ENCODE measurements at places on chromosomes 5 and 9.

GRCh38 chr9:132249690-132250089, 87.8 kb downstream of the NTNG2 start:
- DNase-seq: no peak

DNA sequence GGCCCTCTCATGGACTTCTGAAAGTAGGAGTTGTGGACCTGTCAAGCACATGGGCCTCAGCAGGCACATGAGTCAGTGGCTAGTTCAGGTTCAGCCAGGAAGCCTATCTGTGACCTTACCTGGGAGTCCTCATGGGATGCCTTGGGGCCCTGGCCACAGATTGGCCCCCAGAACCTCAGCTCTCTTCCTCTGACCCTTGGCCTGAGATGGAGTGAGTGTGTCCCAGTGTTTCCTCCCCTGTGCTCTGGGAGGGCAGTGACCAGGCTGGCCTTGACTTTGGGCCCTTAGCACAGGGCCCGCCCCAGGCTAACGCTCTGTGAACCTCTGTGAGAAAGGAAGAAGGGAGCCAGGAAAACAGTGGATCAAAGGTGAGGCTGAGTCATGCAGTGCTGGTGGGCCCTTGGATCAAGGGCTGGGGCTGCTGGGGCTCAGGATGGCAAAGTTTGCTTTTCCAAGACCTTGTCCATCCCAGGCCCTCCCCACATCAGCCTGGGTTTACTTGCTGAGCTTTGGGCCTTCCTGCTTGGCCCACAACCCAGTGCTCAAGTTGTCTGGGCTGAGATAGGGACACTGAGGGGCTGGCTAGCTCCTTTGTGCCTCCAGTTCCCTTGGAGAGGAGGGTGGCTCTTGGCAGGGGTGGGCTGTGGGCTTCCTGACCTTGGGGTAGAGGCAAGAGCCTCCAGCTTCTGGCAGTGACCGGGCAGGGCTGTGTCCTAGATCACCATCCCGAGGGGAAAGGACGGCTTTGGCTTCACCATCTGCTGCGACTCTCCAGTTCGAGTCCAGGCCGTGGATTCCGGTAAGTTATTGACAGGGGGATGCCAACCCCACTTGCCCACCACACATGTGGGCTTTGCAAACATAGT, 41.4 kb downstream of the RGS3 start:
- no peak for DNase-seq

DNA sequence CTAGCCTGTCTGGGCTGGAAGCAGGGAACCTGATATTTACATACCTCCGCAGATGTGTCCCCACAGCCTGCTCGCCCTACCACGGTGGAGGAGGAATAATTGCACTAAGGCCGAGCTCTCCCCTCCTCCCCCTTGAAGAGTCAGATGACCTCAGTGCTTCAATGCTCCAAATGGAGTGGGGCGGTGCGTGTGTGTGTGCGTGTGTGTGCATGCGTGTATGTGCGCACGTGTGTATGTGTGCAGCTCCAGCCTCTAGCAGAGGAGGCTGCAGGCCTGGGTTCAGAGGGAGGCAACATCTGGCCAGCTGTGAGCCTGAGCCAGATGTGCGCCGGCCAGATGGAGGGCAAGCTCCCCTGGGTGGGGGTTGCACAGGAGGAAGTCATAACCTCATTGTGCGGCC, 90.5 kb downstream of the NRG2 start:
- no peak for DNase-seq

GRCh38 chr9:254516-254915, 39.9 kb downstream of the DOCK8 start:
- no peak for DNase-seq

- DNase-seq: no peak
These were observed 1.6 kb upstream of the SPOCK1 start for GRCh38 chr5:137500615-137501225.

- DNase-seq: no peak
These were observed 60.7 kb downstream of the PARP8 start for GRCh38 chr5:50727149-50727496.

GRCh38 chr9:34379334-34380033, 2.8 kb upstream of the MYORG start:
- peak; percentile 83 for DNase-seq

DNA sequence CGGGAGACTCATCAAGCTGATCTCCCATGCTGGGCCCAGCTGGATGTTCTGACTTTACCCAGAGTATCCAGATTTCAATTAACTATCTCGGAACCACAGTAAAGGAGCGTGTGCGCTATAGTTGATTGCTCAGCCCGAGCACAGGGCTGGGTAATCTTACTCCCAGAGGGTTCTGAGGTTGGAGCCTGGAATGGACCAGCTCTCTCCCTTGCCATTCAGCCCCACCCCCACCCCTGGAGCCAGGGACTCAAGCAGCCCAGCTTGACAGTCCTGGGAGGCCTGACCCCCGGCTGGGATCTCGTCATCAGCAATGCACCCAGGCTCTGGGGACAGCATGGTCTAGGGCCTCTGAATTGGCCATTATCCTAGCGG, 23.7 kb upstream of the PTGES start:
- no peak for DNase-seq

- DNase-seq: no peak
These were observed 77.4 kb upstream of the ANXA1 start for GRCh38 chr9:73074176-73074708.

- DNase-seq: no peak
These were observed 212.9 kb downstream of the TRIM32 start for GRCh38 chr9:116900007-116900367.

DNA sequence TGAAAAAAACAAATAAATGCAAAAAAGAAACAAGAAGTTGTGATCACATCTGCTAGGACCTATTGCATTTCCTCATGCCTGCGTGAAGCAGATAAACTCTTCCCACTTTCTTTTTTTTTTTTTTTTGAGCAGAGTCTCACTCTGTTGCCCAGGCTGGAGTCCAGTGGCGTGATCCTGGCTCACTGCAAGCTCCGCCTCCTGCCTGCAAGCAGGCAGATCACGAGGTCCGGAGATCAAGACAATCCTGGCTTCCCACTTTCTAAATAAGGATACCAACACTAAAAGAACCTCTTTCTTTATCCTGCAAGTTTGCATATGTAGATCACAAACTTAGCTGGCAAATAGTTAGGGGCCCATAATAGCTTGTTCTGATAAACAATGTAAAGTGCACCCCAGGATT, 128.6 kb downstream of the ASTN2 start:
- DNase-seq: no peak

DNA sequence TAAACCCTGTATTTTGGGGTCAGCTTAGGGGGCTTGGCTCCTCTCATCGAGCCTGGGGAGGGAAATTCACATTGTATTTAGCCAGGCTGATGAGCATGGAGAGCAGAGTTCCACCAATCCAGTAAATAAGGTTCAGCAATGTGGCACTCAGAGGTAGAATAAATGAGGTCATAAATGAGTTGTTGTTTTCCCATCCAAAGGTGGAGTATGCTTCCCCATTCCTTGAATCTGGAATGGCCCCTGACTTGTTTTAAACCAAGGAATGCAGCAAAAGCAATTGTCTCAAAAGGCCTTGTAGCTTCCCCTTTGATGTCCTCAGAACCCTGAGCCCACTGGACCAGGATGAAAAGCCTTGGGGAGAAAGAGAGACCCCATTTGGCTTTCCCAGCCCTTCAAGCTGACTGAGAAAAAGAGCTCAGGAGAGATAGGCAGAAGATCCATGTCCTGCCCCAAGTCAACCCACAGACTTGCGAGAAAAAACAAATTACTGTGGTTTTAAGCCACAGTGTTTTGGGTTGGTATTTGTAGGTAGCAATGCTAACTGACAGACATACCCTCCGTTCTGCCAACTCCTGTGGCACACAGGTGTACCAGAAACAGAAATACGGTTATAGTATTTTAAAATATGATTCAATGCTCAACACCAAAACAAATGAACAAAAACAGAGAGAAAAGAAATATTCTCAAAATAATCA, 566.0 kb upstream of the DMAC1 start:
- DNase-seq: no peak

DNA sequence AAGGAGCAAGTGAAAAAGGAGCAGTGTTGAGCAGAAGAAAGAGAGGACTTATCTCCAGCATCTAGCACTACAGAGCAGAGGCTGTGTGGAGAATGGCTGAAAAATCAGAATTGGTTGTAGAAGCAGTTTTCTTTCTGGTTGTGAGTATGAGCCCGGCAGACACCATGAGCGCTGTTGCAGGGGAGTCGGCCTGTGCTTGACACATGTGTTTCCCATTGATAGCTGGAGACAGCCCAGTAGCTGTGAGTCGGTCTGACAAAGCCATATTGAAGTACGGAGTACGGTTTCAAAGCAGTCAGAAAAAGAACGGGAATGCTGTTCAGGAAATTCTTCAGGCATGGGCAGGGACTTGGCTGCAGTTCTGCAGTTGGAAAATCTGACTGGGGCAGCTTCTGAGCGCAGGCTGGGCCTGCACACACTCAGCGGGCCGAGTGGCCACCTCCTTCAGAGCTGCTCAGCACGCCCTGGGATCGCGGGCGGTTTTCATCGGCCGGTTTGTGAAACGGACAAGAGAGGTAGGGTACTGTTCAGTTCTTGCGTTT, at the start of gene SGCD:
TSS of gene SGCD (plus strand) at position 447 of the 542 bp plus-strand sequence.
- DNase-seq: no peak

DNA sequence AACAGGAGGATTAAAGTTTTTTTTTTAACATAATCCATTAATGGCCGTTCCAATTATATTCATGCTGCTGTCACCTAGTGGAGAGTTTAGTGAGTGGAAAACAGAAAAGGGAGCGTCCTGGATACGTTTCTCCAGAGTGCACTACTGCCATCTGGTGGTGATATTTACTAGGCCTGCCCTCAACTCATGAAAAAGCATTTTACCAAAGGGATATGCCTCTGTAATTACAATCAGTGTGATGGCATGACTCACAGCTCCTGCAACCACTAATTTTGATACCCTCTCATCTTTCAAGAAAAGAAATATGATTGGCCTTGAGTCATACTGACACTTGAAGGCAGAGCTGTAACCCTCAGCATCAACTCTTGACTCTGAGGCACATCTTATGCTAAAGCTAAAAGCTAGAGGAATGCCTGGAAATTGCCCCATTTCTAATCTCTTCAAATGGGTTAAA, 20.1 kb downstream of the MINAR2 start:
- peak; percentile 67 for DNase-seq

- DNase-seq: no peak
These were observed 41.4 kb upstream of the PAPPA start for GRCh38 chr9:116112236-116112635.

GRCh38 chr9:69174616-69175463, 763 bp downstream of the TJP2 start:
- no peak for DNase-seq

- no peak for DNase-seq
These were observed 684.6 kb upstream of the ACO1 start for GRCh38 chr9:31699836-31700235.

DNA sequence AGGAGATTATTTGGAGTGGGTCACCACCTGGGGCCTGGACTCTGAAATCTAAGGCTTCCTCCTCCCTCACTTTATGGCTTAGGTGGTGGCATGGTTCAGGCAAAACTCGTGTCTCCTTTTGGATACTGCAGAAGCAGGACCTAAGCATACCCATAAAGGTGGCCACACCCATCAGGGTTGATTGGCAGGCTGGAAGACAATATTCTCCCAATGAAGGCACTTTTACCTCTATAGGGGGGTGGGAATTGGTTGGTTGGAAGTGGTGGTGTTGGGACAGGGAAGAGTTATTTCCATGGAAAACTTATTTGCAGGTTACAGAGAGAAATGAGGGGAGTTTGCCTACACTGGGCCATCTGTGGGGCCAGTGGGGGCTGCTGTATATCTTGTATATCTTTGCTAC, 39.7 kb downstream of the CNOT6 start:
- no peak for DNase-seq

DNA sequence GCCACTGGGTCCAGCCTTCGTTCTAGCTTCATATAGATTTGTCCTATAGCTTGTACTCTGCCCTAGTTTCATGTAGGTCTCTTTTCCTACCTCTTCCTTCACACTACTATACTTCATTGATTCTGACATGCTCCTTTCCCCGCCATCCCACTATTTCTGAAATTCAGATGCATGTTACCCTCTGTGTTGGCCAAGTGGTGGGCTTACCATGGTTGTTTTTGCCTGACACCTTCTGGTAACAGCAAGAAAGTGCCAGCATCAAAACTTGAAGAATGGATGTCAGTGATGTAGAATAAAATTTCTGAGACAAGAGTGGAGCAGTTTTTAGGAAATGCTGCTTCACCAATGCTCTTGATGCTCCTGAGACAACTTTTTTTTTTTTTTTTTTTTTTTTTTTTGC, 19.5 kb upstream of the SERINC5 start:
- DNase-seq: peak; percentile 47

- DNase-seq: no peak
These were observed 29.0 kb downstream of the LIFR start for GRCh38 chr5:38527475-38527874.

GRCh38 chr9:16277471-16277960, 593.0 kb downstream of the BNC2 start:
- DNase-seq: no peak

- DNase-seq: peak; percentile 65
These were observed 642 bp downstream of the SV2C start for GRCh38 chr5:76083555-76084495.

GRCh38 chr9:78146241-78146640, 89.6 kb upstream of the CEP78 start:
- no peak for DNase-seq

- peak; percentile 85 for DNase-seq
These were observed 281.9 kb downstream of the NSG2 start for GRCh38 chr5:174327317-174327864.

DNA sequence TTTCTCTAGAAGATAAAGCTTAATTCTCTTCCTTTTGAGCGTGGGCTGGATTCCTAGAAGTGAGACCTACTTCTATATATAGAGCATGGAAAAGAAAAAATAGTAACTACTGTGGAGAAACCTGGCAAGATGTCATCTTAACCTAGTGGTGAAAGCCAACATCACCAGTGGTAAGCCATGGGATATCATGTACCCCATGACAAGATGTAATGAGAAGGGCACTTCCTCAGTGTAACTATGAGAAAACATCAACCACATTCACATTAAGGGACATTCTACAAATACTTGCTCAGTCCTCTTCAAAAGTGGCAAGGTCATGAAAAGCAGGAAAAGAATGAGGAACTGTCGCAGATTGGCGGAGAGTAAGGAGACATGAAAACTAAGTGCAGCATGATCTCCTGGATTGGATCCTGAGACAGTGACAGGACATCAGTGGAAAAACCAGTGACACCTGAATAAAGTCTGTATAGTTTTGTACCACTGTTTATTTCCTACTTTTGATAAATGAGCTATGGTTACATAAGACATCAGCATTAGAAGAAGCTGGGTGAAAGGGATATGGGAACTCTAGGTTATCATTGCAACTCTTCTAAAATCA, 65.4 kb downstream of the PRRC1 start:
- no peak for DNase-seq

DNA sequence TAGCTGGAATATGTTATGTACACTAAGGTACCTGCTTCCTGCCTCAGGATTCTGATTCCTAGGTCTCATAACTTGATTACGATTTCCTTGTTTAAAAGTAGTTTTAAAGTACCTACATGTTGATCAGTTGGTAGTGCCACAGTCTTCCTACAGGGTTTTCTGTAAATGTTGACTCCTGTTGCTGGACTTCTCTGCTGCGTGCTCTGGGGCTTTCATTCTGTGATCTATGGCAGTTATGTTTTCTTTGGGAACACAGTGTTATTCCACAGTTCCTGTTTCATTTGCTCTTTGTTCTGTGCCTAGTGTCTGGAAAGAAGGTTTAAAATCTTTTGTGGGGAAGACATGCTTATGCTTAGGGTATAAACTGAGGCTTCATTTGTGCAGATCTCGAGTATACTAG, 343.5 kb downstream of the PLK2 start:
- DNase-seq: no peak

Measured in D341Med (cell line).